ENCODE measurements at places on chromosomes 3 and 15.

- no peak for DNase-seq
These were observed 48.9 kb upstream of the STRIT1 start for GRCh38 chr3:155342344-155342743.

GRCh38 chr3:59386165-59386564 lies 336.3 kb upstream of the CFAP20DC start:
- DNase-seq = no peak

GRCh38 chr15:58212909-58213526 lies 74.8 kb downstream of the AQP9 start:
- no peak for DNase-seq

DNA sequence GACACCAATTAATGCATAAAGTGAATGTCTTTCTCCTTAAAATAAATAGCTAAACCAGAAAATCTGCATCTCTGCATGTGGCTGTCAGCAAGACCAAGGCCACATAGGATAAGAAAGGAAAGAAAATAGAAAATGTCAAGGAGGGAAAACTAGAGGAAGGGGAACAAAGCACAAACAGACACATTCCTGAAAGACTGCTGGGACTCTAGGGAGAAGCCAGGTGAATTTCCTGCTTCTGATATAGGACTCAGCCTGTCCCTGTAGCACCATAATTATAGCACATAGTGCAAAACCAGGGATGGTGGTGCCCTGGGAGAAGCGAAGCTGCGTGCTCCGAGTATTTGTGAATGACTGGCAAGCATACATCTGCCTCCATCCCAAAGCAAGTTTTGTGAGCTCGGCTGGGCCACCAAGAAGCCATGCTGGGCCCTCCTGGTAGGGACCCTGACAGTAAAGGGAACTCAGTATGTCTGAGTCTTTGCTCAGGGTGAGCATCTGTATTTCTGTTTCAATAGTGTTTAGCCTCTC lies 14.2 kb downstream of the FSTL1 start:
- no peak for DNase-seq

DNA sequence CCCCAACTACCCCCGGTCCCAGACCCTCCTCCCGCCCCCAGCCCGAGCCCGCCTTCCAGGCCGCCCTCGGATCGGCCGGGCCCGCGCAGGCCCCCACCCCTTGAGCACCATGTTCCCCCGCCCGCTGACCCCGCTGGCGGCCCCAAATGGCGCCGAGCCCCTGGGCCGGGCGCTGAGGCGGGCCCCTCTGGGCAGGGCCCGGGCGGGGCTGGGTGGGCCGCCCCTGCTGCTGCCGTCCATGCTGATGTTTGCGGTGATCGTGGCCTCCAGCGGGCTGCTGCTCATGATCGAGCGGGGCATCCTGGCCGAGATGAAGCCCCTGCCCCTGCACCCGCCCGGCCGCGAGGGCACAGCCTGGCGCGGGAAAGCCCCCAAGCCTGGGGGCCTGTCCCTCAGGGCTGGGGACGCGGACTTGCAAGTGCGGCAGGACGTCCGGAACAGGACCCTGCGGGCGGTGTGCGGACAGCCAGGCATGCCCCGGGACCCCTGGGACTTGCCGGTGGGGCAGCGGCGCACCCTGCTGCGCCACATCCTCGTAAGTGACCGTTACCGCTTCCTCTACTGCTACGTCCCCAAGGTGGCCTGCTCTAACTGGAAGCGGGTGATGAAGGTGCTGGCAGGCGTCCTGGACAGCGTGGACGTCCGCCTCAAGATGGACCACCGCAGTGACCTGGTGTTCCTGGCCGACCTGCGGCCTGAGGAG lies 472 bp downstream of the CHST14 start:
- no peak for DNase-seq

DNA sequence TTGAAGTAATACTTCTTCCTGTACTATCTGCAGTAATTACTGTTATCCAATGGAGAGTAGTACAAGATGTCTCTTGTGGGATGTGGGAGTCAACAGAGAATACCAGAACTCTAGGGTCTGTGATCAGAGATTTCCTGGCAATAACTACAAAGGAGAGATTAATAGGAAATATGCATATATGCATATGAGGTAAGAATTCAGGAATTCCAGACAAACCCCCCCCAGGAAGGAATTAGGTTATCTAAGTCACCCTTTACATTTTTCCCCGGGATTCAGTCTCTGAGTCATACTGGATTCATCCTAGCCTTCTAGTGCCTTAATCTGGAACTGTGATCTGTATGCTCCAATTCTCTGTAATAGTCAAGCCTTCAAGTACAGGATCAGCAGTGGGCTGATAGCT lies 49.4 kb downstream of the GTF2E1 start:
- no peak for DNase-seq

DNA sequence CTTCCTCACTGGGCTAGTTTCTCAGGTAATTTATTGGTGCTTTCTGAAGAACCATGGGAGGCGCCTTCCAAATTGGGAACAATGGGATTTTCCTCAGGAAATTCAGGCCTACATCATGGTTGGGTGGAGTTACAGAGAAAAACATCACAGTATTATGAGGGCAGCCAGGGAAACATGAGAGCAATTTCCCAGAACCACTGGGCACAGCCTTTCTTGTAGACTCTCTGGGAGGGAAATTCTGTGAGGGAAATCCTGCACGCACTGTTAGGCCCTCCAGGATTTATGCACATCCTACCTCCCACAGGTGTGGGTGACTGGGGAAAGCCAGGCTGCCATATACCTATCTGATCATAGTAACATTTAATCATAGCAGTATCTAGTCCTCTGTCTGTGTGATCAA lies 13.2 kb downstream of the POPDC2 start:
- no peak for DNase-seq

GRCh38 chr3:53715815-53716483 lies 130.3 kb downstream of the CHDH start:
- DNase-seq = no peak

GRCh38 chr3:134815519-134815918 lies 20.5 kb downstream of the EPHB1 start:
- no peak for DNase-seq

GRCh38 chr3:178532476-178532875 lies 3.8 kb upstream of the KCNMB2 start:
- no peak for DNase-seq

- no peak for DNase-seq
These were observed 72.7 kb upstream of the CORO2B start for GRCh38 chr15:68506071-68506470.

GRCh38 chr3:112497897-112498548 lies 1.2 kb downstream of the BTLA start:
- no peak for DNase-seq

DNA sequence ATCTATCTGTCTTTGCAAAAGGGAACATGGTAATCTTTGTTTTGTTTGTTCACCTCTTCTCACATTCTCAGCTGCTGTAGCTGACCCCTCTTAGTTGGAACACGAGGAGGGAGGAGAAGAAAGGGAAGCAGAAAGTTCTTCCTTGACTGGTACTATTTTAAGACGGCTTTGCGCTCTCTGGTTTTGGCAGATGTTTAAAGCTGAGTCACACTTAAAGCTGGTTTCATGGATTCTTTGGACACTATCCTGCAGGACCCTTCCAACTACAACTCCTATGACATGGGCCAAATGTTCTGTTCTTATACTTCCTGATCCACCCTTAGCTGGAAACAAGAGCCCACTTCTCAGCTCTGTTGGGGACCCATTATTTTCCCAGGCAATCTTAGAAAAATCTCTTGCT lies 40.6 kb upstream of the FXR1 start:
- DNase-seq = no peak
